Smooth muscle cell of bladder (primary cell): ENCODE measurements at places on chromosomes 3 and 15. TPM values are rescaled to one million over a fixed set of nuclear protein-coding genes. Genes with fewer than 3 reads are reported as not detected.

Gene RPP14
- 9.1 and 12.2 TPM in 2 replicates for total RNA-seq

Gene OXNAD1
- 8.8 and 9.2 TPM in 2 replicates for total RNA-seq

Gene IMPG2
- 0.14 and 0.18 TPM in 2 replicates for total RNA-seq

Gene RLBP1
- not detected in 2 replicates for total RNA-seq

Gene SAXO2
- total RNA-seq, result 0.65 and 3.1 TPM in 2 replicates

Gene IGSF10
- total RNA-seq, result 0.71 and 6.1 TPM in 2 replicates

Gene PEX11A
- 8.0 and 8.8 TPM in 2 replicates for total RNA-seq

Gene ALPK3
- total RNA-seq, result under 0.01 and 0.37 TPM in 2 replicates

Gene CLDN16
- under 0.01 TPM in 1 of 2 replicates, not detected in the other for total RNA-seq

Gene ZIC4
- total RNA-seq, result not detected in 2 replicates

Gene STAC
- 1.7 and 3.8 TPM in 2 replicates for total RNA-seq

Gene CHCHD6
- 14.3 and 15.2 TPM in 2 replicates for total RNA-seq

Gene CYP8B1
- not detected in 2 replicates for total RNA-seq

Gene CLDN18
- total RNA-seq, result not detected in 2 replicates

Gene C2CD4A
- total RNA-seq, result not detected in 2 replicates

Gene PCSK6
- total RNA-seq, result 7.7 and 11.6 TPM in 2 replicates

Gene NR2F2
- 4.3 and 4.5 TPM in 2 replicates for total RNA-seq

Gene CPN2
- not detected in 2 replicates for total RNA-seq

Gene UBL7
- total RNA-seq, result 29.8 and 33.1 TPM in 2 replicates

Gene LMAN1L
- total RNA-seq, result not detected in 2 replicates

Gene MRPS22
- total RNA-seq, result 81.8 and 95.7 TPM in 2 replicates

Gene RBP2
- not detected in 2 replicates for total RNA-seq

Gene USP8
- 35.3 and 39.0 TPM in 2 replicates for total RNA-seq

Gene TEX55
- total RNA-seq, result not detected in 2 replicates

Gene SNRPA1
- 8.0 and 13.0 TPM in 2 replicates for total RNA-seq

Gene FSIP1
- 1.7 and 4.4 TPM in 2 replicates for total RNA-seq

Gene GABRB3
- total RNA-seq, result 0.71 and 1.6 TPM in 2 replicates

Gene CX3CR1
- under 0.01 TPM in 1 of 2 replicates, not detected in the other for total RNA-seq

Gene AGTR1
- total RNA-seq, result 1.3 and 2.9 TPM in 2 replicates

Gene RBPMS2
- 0.14 TPM in 1 of 2 replicates, not detected in the other for total RNA-seq

Gene NDN
- 41.5 and 66.6 TPM in 2 replicates for total RNA-seq

Gene DUOX1
- under 0.01 TPM in 2 replicates for total RNA-seq

Gene TP63
- total RNA-seq, result under 0.01 and 0.09 TPM in 2 replicates

Gene MUC4
- total RNA-seq, result under 0.01 TPM in 1 of 2 replicates, not detected in the other

Gene DCLK3
- under 0.01 TPM in 1 of 2 replicates, not detected in the other for total RNA-seq

Gene B4GALT4
- total RNA-seq, result 52.6 and 64.3 TPM in 2 replicates

Gene FBXO40
- not detected in 2 replicates for total RNA-seq

Gene ADAMTSL3
- 0.14 and 0.18 TPM in 2 replicates for total RNA-seq

Gene SLC28A2
- under 0.01 TPM in 1 of 2 replicates, not detected in the other for total RNA-seq

Gene ACKR2
- 0.09 and 0.28 TPM in 2 replicates for total RNA-seq

Gene ENTPD3
- 0.09 and 0.14 TPM in 2 replicates for total RNA-seq

Gene MYLK
- total RNA-seq, result 183 and 191 TPM in 2 replicates
